ENCODE measurements at places on chromosomes 4 and X.

GRCh38 chr4:2981256-2981819 lies 18.0 kb downstream of the GRK4 start:
- no peak for DNase-seq

- DNase-seq, result no peak
These were observed 15.9 kb downstream of the TMEM184C start for GRCh38 chr4:147633113-147633512.

GRCh38 chr4:96809563-96809962 lies 969.7 kb downstream of the PDHA2 start:
- DNase-seq, result no peak

DNA sequence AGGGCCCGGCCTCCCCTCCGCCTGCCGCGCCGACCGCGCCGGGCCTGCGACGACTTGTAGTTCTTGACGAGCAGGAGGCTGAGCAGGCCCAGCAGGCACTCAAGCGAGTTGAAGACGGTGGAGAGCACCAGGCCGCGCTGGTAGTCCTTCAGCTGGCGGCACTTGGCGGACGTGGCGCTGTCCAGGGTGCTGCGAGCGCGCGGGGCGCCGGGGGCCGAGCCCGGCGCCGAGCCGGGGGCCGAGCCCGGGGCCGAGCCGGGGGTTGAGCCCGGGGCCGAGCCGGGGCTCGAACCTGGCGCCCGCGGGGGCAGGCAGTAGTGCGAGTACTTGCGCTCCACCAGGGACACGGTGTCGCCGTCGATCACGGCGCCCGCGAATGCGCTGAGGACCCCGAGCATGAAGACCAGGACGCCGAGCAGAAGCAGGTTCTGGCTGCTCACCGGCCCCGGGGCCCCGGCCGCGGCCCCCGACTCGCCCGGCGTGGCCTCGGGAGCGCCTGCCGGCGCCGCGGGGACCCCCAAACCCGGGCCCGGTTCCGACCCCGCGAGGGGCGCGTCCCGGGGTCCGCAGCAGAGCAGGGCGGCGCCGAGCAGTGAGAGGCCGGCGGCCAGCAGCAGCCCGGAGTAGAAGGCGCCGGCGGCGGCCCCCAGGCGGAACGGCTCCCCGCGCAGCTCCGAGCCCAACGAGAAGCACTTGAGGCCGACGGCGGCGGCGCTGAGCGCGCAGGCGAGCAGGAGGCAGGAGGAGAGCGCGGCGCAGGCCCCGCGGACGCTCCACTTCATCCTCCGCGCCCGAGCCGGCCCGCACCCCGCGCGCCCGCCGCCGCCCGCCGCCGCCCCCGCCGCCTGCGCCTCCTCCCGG lies 584 bp downstream of the TMEM271 start:
- no peak for DNase-seq

DNA sequence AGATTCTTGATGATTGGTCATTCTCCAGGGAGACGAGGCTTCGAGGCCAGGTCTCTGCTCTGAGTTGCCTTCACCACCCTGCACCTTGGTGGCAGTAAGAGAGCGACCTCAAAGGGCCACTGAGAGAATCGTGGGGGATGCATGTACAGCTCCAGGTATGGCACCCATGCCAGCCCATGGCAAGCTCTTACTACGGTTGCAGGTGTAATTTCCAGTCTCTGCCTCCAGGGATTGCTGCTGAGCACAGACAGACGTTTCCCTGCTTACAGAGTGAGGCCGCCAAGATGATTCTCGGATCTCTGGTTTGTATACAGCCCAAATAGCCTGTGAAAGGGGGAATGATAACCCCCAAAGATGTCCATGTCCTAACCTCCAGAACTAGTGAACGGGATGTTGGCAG lies 16.3 kb upstream of the DRD5 start:
- DNase-seq, result no peak

- no peak for DNase-seq
These were observed 14.1 kb upstream of the PPARGC1A start for GRCh38 chr4:23903859-23904438.

- DNase-seq, result no peak
These were observed 1303.6 kb downstream of the FAM133A start for GRCh38 chrX:94977562-94977961.
